ENCODE measurements at places on chromosomes 13 and 19.

DNA sequence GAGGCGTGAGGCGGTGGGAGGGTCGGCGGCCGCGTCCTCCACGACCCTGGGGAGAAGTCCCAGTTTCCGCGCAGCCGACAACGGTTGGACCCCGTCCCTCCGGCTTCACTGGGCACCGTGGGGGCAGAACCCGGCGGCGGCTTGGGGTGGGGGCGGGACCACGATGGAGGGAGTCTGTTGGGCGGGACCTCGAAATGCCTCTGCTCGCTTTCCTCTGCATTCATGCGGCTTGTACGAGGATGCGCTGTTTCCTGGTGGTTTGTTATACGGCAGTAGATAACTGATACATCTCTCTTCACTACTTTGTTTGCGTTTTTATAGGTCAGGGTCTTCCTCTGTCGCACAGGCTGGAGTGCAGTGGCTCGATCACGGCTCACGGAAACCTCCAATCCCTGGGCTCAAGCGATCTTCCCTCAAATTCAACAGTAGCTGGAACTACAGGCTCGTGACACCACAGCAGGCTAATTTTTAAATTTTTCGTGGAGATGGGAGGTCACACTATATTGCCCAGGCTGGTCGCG, 24.6 kb upstream of the ZNF846 start:
- peak; percentile 33 for DNase-seq

DNA sequence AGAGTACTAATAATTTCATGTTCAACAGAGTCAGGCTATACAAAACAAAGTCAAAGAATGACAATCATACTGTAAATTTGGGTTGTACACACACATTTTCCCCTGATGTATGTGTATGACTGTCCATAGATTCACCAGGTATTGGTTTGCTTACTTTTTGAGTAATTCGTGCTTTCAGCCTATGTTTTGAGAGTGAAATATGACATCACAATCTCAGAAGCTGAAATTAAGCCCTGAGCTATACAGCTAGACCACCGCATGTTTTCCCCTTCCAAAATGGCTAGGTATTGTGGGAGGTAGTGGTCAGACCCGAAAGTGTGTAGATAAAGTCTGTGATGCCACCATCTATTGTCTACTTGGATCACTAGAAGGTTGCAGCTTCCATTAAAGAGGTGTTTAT, 102.8 kb downstream of the KATNAL1 start:
- no peak for DNase-seq

- DNase-seq, result no peak
These were observed 108.0 kb upstream of the DOCK9 start for GRCh38 chr13:99085808-99086266.

DNA sequence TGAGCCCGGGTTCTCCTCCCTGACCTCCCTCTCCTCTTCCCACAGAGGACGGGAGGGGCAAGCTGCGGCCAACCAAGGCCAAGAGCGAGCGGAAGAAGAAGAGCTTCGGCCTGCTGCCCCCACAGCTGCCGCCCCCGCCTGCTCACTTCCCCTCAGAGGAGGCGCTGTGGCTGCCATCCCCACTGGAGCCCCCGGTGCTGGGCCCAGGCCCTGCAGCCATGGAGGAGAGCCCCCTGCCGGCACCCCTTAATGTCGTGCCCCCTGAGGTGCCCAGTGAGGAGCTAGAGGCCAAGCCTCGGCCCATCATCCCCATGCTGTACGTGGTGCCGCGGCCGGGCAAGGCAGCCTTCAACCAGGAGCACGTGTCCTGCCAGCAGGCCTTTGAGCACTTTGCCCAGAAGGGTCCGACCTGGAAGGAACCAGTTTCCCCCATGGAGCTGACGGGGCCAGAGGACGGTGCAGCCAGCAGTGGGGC, 162.2 kb downstream of the KDM4B start:
- DNase-seq, result no peak

DNA sequence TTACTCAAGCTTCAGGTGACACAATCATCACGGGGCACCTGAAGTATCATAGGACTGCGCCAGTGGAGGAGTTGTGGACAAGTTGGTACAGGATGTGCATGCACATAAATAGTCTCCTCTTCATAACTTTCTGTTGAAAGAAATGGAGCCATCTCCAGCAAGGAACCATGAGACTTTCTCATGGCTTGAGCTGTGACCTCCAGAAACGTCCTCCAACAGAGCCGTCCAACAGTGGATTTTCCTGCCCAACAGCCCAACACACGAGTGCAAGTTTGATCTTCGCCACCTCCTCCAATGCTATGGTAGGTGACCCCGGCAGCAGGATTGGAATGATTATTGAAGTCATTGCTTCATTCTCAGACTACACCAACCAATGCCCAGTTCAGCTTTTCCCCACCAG, 105.1 kb upstream of the ZNF507 start:
- DNase-seq, result no peak

- peak; percentile 61 for DNase-seq
These were observed 383.4 kb downstream of the LMO7 start for GRCh38 chr13:76019421-76020044.

DNA sequence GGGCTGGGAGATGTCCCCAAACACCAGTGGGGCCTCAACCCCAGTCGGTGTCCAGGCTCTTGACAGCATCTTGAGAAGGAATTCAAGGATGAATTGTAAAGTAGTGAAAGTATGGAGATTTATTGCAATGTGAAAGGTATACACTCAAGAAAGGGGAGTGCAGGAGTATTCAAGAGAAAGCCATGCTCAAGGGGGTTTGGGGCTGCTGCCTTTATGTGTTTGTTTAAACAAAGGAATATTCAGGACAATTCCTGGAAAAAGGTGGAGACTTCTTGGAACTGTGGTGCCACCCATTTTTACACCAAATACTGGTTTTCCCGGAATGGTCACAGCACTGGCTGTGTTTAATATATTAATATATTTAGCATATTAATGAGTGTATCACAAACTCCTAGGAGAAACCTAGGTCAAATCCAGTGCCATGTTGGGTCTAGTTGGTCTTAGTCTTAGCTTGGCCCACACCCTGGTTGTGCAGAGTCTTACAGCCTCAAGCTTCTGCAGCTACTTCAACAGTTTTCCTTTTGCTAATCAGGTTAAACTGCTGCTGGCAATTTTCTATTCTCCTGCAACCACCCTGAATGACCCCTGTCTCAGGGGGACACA, 138.5 kb upstream of the TMTC4 start:
- no peak for DNase-seq

DNA sequence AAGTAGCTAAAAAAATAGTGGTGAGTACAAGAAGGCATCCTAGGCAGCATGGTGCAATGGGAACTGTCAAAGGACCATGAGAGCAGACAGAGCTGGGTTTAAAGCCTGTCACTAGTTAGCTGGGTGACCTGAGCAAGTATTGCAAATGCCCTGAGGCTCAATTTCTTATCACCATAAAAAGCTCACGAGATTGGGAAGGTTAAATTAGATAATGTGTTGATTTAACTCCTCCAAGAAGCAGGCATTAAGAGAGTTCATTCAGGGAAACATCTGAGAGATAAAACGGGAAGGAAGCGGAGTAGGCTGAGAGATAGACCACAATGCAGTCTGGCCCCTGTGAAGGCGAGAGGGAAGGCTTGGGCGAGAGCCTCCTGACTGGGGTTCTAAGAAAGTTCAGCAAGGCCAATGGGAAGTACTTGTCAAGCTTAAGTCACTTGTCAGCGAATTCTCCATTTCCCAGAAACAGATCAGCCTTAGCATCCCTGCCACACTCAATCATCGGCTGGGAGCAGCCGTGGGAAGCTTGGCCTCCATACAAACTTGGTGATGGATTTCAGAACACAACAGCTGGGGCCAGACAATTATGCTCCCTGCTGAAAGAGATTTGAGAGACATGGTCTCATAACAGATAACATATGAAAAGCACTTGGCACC, 105.5 kb downstream of the POU4F1 start:
- DNase-seq, result no peak

DNA sequence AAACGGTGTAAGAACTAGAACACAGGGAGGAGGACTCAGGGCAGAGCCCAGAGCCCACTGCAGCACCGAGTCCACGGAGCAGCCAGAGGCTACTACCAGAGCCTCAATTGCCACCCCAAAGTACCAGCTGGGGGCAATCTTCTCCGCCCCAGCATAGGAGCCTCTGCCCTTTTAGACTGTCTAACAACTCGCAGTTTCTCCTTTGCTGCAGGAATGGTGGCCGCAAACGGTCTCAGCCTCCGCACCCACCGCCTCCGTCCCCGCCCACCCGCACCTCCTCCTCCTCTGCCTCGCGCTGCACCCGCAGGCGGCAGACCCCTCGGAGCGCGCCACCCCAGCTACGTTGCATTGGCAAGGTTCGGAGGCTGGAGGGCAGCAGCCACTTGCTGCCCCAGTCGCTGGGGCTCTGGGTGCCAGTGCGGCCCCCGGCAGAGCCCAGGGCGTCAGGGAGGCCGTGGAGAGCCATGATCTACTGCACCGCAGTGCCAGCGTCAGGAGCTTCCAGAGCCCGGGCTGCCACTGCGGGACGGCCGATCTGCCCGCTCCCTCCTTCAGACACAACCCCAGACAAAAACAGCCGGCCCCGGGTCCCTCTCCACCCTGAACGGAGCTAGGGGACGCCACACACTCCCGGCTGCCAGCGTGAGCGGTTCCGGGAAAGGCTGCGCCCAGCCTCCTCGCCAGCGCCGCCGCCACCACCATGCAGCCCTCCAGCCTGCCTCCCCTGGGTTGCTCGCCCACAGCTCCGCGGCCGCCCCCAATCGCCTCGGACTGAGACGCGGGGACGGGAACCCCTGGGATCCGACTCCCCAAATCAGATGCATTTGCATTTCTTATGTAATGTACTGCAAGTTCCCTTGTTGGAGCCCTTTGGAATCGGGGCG, 1.8 kb downstream of the FGF14 start:
- no peak for DNase-seq

DNA sequence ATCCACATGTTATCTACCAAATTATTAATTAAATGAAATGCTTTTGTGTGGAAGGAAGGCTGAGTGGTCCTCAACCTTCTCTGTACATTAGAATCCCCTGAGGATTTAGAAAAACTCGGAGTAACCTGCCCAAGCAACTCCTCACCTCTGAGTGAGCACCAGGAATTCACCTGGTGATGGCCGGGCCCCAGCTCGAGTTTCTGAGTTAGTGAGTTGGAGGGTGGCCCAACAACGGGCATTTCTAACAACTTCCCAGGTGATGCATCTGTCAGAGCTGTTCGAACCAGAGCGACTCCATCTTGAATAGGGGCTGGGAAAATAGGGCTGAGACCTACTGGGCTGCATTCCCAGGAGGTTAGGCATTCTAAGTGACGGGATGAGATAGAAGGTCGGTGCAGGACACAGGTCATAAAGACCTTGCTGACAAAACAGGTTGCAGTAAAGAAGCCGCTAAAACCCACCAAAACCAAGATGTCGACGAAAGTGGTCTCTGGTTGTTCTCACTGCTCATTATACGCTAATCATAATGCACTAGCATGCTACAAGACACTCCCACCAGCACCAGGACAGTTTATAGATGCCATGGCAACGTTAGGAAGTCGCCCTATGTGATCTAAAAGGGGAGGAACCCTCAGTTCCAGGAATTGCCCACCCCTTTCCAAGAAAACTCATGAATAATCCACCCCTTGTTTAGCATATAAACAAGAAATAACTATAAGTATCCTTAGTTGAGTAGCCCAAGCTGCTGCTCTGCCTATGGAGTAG, 44.2 kb upstream of the SHISA2 start:
- no peak for DNase-seq

DNA sequence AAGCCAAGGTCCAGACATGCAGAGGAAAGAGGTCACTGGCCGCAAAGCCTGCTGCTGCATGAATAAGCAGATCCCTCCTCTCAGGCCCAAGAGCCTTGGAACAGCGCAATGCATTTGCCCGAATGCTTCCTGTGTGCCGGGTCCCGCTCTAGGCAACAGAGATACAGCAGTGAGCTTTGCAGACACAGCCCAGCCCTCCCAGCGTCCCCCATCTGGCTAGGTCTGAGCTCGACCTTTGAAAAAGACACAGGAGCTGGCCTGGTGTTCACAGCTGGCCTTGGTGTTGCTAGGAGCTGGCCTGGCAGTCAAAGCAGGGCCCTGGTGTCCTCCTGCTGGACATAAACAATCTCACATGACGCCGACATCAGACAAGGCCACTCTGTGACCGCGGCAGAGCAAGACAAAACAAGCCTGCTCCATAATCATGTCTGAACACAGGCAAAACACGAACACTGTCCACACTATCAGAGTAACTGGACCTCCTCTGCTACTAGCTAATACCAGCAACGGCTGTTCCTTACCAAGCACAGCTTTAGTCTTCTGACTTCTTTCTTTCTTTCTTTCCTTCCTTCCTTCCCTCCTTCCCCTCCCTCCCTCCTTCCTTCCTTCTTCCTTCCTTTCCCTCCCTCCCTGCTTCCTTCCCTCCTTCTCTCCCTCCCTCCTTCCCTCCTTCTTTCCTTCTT, 5.7 kb upstream of the PEX11G start:
- peak; percentile 87 for DNase-seq

Data from hippocampal formation (tissue), 2 donors.